ENCODE measurements at places on chromosomes 3 and 15.

- DNase-seq: no peak
Observed at GRCh38 chr3:132220986-132221385, 96.2 kb upstream of the ACP3 start.

GRCh38 chr3:46067401-46067800 lies 40.1 kb upstream of the XCR1 start:
- DNase-seq: no peak

DNA sequence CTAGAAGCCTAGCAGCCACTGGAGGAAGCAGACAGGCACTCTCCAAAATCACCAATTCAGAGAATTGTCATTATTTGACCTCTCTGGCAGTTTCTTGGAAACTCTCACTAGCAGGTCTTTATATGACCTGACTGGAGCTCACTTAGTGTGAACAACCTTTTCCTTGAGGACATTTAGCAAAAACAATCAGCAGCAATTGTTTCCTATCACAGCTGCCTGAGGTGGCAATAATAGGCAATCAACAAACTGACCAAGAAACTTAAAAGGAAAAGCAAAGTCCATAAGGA lies 162.4 kb upstream of the STT3B start:
- no peak for DNase-seq

- DNase-seq: no peak
Observed at GRCh38 chr3:157683668-157684067, 180.5 kb upstream of the VEPH1 start.

DNA sequence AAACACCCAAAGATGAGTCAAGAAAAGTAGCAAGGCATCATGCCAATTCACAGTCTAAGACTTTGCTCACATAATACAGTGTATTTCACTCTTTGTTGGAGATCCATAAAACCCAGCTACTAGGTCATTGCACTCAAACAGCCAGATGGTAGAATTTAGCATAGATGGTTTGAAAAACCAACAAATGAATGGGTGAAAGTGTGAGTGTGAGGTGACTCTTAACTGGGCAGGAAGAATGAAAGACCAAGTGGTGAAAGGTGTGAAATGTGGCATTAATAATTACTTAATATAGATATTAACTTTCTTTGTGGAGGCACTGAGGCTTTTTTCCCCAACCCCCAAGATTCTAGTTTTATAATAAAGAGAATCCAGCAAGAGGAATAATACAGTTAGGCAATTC lies 159.5 kb downstream of the SQOR start:
- DNase-seq: no peak

DNA sequence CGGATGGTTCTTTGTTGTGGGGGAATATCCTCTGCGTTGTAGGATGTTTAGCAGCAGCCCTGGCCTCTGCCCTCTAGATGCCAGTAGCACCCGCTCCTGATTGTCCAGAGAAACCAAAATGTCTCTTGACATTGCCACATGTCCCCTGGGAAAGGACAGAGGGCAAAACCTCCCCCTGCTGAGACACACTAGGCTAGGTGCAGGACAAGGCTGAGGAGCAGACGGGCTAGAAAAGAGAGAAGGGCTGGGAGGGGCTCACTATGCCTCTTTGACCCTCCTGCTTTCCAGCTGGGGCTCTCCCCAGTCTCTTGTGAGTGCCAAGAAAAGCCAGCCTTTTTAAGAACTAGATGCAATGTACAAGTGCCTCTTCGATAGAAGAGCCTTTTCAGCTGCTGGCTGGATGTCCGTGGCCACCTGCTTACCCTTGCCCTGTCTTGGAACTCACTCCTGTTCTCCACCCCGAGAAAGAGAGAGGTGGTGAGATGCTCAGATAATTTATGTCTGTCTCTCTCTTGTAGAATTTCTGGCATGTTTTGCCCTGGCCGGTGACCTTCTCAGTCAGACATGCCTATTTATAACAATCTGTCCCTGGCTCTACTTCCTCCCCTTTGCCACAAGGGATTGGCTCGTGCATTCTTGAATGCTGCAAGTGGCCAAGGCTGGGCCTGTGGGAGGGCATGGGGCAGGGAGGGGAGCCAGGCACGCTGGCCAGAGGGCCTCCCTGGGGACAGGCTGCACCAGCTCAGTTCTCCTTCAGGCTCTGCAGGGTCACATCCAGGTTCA lies 142.6 kb downstream of the RPLP1 start:
- no peak for DNase-seq

GRCh38 chr3:49625071-49625470 lies 49.1 kb upstream of the APEH start:
- DNase-seq: no peak

DNA sequence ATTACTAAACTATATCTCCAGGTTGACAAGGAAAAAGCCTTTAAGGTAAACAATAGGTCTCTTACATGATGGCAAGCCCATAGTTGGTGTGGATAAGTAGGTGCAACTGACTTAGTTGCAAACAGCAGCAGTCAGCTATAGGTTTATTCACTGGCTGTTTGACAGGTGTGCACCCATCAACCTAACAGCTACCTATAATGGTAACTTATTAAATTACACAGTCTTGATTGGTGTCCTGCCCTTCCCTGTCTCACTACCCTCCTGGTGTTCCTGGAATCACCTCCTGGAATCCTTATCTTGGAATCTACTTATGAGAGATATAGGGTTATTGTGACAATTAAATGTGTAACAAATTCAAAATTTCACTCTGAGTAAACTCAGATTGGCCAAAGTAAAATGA lies 467.8 kb upstream of the UBE2E2 start:
- DNase-seq: no peak

DNA sequence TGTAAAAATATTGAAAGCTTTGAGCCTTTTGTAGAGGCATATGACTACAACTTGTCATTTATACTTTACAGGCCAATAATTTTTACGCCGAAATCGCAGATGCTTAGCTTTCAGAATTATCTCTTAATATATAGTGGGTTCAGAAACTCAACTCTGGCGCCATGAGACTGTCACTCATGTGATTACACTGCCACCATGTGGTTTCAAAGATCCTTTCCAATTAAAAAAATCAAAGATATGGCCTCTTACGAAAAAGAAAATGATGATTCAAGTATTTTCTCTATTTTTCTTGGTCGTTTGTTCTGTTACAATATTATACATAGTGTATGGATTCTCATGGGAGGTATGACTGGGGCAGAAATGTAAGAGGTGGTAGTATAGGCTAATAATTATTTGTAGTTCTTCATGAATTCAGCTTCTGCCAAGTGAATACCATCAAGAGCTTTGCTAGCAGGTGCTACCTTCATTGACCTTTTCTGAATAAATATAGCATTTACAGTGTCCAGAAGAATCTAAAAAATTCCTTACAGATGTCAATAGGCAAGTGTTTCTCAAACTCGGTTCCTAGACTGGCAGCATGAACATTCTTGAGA lies 751.7 kb upstream of the GOLIM4 start:
- no peak for DNase-seq

DNA sequence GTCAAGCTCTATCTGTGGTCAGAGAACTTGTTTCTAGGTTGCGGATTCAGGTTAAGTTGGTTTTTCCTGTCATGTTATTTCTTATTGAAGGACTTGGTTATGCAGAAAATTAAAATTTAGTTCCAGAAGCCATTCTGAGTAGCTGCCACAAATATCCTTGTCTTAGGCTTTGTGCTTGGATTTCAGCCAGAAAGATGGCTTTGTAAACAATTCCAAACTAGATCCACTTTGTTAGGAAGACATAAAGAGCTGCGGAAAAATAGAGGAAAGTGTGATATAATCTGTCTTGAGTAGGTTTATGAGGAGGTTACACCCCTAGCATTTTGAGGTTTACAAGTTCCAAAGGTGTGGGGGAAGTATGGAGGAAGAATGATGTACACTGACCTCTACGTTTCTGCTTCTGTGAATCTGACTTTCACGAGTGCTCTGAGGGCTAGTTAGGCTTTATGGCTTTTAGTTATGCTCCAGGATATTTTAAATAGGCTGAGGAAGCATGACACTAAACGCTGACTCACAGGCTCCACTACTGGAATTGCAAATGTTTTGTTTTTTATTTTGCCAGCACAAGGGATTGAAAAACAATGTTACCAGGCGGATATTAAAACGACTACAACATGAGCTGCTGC lies 46.3 kb upstream of the UTS2B start:
- DNase-seq: no peak

DNA sequence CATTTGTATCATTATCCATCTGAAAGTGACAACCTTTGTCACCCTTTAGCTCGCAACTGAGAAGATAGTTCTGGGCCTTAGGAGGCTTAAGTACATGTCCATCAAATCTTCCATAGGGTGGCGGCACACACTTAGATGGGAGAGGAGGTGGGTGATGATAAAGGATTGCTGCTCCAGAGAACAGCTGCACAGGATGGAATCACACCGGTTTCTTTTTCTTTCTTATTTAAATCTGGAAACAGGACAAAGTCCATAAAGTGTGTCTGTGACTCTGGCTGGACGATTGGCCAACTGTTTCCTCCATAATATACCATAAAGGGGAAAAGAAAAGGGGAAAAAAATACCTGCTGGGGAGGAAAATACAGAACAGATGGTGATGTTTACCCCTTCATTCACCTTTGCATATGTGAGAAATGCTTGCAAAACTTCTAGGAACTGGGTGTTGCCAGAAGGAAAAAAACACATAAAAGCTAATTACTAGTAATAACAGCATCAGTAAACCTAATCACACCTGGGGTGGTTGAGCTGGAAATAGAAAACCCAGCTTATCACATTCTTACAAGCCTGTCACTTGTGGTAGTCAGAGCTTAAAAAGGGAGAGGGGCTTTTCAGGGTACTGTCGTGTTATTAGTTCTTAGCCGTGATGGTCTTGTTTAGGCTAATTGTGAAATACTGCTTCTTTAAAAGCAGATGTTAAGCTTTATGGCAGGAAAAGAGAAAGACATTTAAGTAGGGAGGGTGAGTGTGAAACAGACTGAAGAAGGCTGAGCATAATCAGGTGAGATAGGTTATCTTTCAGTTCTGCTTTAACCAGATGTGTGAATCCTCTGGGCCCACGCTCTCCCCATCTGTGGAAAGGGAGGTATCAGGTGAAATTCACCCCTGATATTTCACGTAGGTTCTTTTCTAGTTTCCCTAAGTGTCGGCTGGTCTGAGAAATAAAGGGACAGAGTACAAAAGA lies 16.7 kb downstream of the C2CD4A start:
- DNase-seq: no peak

- no peak for DNase-seq
Observed at GRCh38 chr3:98272126-98272525, 8.1 kb downstream of the OR5H6 start.

DNA sequence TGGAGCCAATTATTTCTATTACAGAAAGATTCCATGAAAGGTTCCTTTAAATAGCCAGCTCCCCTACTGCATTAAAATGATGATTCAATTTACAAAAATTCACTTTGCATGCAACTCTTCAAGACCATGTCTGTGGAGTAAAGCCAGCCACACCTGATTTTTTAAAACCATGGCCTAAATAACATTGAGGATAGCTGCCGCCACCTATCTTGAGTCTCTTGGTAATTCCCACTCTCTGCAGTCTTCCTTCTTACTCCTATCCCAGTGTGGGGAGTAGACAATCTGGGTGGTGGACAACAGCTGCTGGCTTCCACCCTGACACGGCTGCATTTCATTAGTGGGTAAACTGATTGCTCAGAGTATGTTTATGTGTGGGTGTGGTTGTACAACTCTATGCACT lies 10.7 kb downstream of the LRTM1 start:
- no peak for DNase-seq

GRCh38 chr3:139318826-139319225 lies 25.0 kb upstream of the MRPS22 start:
- no peak for DNase-seq
